ENCODE measurements at places on chromosomes 5 and 9.

GRCh38 chr5:135211791-135212190, 177.8 kb upstream of the PITX1 start:
- no peak for DNase-seq

GRCh38 chr9:137141050-137141810, 2.3 kb downstream of the GRIN1 start:
- DNase-seq = no peak

DNA sequence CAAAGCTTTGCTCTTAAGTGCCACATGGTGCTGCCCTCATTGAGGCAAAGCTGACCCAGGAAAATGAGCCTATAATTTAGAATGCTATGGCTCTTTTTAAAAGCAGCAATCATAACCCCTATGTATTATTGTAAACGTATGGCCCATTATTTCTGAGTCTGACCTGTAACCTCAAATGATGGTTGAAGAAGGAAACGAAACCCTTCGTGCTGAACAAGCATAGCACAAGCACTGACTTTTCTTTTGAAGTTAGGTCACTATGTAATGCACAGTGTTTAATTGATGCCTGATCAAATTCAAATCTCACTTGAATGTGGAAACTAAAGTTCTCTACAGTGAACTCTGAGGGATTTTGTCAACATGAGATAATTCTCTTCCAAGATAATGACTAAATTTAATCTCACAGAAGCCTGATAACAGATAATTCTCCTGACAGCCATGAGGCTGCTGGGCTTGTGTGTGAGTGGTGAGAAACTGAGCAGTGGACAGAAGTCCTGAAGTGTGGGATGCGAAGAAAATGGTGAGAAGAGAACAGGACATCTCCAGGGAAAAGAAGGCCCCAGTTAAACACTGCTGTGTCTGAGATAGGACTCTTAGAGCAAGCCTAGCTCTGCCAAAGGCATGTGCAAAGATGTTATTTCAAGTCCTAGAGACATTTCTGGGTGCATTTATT, 226.9 kb downstream of the MAN2A1 start:
- DNase-seq = no peak

- no peak for DNase-seq
Observed at GRCh38 chr9:8205576-8205975, 406.0 kb upstream of the DMAC1 start.

Measured in cortex of kidney (tissue), 1 donor.